ENCODE measurements at places on chromosomes 5 and 9.

GRCh38 chr9:69254223-69254622 lies 70.8 kb upstream of the ENTREP1 start:
- no peak for DNase-seq

GRCh38 chr9:83681490-83681889 lies 26.3 kb downstream of the UBQLN1 start:
- DNase-seq, result no peak

- no peak for DNase-seq
These were observed 69.0 kb upstream of the OR13F1 start for GRCh38 chr9:104435059-104435458.

- no peak for DNase-seq
These were observed 1652.4 kb upstream of the ACO1 start for GRCh38 chr9:30732060-30732459.

- DNase-seq, result no peak
These were observed 28.2 kb downstream of the ARPC5L start for GRCh38 chr9:124890179-124890578.

DNA sequence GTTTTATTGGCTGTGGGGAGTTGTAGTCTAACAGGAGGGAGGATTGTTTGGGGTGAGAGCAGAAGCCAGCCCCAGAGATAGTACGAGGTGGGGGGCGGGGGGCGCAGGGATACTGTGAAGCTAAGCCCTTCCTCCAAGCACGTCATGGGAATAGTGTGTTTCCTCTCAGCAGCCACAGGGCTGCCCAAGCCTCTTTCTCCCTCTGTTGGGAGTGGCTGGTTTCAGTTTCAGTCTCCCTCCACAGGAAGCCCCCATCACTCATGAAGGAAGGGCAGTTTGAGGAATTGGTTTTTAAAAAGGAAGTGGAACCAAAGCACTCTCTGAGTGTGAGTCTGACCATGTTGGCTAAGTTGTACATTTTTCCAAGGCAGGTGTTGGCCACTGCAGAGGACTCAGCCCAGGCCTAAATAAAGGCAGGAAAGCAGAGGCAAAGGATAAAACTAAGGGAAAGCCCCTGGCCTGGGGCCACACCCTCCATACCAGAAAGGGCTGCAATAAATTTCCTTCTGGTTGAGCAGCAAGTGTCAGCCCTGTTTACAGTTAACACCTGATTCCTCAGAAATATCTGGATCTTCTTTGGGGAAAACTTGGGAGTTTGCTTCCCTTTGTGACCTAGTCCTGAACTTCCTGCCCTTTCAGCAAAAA lies 3.2 kb downstream of the RAB24 start:
- DNase-seq, result no peak

GRCh38 chr5:126430631-126431030 lies 7.4 kb downstream of the GRAMD2B start:
- no peak for DNase-seq

DNA sequence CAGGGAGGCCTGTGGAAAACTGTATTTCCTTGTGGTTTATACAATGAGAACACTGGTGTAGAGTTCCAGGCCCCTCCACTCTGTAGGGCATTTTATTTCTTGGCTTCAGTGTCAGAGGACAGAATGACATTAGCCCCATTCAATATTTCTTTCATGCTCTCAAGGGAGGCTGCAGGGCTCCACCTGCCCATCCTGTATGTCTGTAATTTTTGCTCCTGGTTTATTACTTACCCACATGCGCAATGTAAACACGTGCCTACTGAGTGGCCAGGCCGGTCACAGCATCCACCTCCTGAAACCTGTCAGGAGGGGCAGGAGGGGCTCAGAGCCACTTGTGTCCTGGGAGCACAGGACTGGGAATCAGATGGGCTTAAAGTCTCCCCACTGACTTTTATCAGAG lies 82.4 kb downstream of the GADD45G start:
- no peak for DNase-seq

DNA sequence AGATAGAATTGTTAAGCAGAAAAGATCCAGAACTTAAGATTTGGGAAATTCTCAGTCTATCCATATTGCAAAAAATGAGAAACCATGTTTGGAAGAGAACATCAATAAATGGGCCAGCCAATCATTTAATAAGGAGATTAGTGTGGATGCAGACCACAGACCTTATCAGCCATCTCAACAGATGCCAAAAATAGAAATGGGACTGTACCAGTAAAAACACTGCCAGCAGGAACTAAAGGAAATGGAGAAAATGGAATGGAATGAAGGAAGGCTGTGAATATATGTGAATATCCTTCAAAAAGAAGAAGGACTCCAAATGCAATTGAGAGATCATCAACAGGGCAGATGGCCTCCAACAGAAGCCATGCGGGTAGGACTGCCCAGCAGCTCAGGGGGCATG lies 52.7 kb upstream of the ZNF618 start:
- DNase-seq, result no peak

- no peak for DNase-seq
These were observed 18.9 kb downstream of the SLCO4C1 start for GRCh38 chr5:102277144-102277543.
